ENCODE measurements at places on chromosomes 7 and 10. TPM values are rescaled to one million over a fixed set of nuclear protein-coding genes. Genes with fewer than 3 reads are reported as not detected.

The PIP gene
- not detected for total RNA-seq

The KLF14 gene
- 1.2 TPM for total RNA-seq

The FAM25A gene
- not detected for total RNA-seq

The SEMA3D gene
- total RNA-seq, result 26.0 TPM

The TAS2R5 gene
- total RNA-seq, result 5.3 TPM

The GTPBP10 gene
- total RNA-seq, result 10.5 TPM

The TNRC18 gene
- 172 TPM for total RNA-seq

The PPIF gene
- total RNA-seq, result 34.0 TPM

The GDF2 gene
- total RNA-seq, result not detected

The CRYGN gene
- 1.2 TPM for total RNA-seq

The PHKG1 gene
- total RNA-seq, result 29.3 TPM
